ENCODE measurements at places on chromosomes 7 and 10.
A peak's percentile ranks its signal among the peaks of the same experiment; 100 is the strongest.

DNA sequence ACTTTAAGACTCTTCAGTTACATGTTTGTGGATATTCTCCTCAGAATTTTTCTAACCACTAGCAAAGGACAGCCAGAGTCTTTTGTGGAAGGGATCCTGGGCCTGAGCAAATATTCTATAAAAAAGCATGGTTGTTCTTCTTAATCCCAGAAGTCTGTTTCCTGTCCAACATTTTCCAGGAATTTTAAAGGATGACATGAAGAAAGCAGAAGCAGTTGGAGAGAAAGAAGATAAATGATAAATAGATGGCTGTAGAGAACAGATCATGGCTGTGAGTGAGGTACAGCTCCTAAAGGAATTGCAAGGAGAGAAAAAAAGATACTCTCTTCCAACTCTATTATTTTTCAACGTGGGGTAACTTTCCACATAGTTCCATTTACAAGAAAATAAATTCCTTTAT, 91.8 kb upstream of the STEAP4 start:
- no peak for DNase-seq

- no peak for DNase-seq
Measured at GRCh38 chr7:24968165-24968564, 11.8 kb downstream of the OSBPL3 start.

DNA sequence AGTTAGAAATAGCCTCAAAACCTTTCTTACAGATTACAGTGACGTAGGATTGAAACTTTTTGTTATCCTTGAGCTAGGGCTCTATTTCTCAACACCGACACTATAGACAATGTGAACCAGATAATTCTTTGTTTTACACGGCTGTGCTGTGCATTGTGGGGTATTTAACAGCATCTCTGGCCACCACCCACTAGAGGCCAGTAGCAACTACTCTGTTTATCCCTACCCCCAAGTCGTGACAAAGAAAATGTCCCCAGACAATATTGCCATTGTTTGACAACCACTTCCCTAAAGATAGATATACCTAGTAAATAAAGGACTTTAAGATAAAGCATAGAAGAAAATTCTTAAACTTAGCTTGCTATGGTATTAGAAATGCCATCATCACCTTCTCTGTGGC, 359.6 kb downstream of the ARL4A start:
- DNase-seq, result no peak

GRCh38 chr10:101968940-101969321, 87.0 kb downstream of the ARMH3 start:
- DNase-seq, result no peak

- no peak for DNase-seq
Measured at GRCh38 chr7:17832820-17833355, 107.4 kb downstream of the SNX13 start.

- DNase-seq, result peak; percentile 1
Measured at GRCh38 chr7:78594156-78594555, 795.6 kb downstream of the PHTF2 start.

DNA sequence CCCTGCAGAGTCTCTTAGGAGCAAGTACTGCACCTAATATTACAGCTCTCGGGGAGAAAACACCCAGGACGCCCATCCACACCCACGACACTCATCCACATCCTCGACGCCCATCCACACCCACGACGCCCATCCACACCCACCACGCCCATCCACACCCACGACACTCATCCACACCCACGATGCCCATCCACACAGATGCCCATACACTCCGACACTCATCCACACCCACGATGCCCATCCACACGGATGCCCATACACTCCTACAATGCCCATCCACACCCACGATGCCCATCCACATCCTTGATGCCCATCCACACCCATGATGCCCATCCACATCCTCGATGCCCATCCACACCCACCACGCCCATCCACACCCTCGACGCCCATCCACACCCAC, 503.1 kb downstream of the PTPRN2 start:
- no peak for DNase-seq

DNA sequence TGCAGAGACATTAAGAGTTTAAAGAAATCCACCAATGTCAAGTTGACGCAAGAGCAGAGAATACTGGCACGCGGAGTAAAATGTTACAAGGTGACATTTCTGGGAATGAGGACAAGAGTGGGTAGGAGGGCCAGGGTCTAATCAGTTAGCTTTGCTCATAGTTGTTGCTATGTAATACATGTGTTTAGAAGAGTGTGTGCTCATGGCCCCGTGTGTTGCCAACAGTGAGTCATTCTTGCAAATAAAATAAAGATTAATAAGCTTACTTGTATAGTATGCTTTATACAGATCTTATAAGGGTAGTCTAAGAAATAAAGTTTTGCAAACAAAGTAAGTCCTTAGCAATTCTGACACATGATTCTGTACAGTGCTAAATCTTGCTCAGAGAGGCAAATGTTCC, 64.5 kb downstream of the DNMBP start:
- DNase-seq, result peak; percentile 93

GRCh38 chr10:11750420-11750819, 8.2 kb downstream of the ECHDC3 start:
- DNase-seq, result no peak

- DNase-seq, result peak; percentile 54
Measured at GRCh38 chr7:80403686-80404241, 108.1 kb downstream of the GNAT3 start.

DNA sequence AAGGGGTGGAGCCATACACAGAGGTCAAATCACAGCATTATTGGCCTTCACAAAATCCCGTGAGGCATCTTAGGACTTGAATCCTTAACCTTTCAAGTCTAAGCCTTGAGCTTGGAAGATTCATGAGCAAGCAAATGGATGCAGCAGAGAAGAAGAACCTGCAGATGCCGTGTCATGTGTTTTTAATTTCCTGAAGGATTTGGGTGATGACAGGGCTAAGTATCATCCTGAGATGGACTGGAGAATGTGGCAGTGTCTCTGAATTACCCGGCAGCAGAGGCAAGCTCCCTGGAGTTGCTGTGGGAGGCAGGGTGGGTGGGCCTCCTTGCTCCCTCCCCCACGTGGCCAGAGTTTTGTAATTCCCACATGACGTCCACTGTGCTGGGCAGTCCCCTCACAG, 50.8 kb downstream of the GCC1 start:
- DNase-seq, result no peak

DNA sequence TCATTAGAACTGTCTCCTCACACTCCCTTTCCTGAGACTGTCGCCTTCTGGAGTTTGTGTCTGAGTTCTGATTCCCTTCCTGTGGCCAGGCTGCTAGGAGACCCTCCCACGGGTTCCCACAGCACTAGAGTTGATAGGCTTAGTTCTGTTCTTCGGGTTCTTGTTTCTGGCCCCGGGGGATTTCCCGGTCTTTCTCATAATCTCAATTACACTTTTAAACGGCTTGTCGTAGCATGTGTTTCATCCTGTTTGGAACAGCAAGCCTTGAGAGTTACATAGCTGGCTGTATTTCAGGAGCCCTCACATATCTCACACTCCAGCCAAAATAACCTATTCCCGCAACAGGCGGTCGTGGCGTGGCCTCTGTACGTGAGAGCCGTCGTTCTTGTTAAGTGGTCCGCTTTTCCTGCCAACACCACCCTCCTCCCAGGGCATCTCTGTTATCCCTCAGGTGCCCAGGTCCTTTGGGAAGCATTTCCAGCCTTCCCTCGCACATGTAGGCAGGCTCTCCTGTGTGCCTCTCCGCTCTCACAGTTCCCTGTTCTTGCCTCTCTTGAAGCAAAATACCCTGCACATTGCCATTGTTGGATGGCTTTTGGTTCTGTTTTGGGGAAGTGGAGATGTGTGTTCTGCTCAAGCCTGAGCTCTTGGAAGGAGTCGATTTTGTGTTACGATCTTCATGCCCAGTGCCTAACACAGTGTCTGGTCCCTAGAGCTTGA, 46.0 kb downstream of the CDC123 start:
- peak; percentile 55 for DNase-seq

DNA sequence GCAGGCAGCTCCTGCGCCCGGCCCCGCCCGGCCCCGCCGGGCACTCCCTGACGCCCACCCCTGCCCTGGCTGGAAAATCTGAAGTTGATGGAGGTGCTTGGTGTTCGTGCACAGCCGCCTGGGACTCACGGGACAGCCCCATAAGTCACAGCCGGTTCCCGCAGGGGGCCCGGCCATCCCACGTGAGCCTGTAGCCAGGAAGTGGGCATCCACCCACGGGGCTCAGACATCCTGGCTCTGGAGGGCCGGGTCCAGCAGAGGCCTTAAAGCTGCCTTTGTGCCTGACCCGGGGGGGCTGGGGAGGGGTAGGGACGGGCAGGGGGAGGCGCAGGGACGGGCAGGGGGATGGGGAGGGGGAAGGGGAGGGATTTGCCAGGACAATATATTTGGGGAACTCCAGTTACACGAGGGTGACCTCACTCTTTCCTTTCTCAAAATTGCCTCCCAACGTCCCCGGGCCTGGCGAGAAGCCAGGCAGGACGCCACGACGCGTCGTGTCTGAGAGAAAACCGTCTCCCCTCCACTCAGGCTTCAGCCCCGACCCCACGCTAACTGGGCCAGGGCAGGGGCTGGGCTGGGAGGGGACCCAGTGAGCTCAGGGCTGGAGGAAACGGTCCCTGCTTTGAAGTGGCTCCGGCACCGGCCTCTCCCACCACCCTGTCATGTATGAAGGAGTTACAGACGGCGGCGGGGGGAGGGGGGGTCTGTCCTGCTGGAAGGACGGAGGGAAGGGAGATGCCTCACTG, 82.1 kb upstream of the PDGFA start:
- DNase-seq, result peak; percentile 30

DNA sequence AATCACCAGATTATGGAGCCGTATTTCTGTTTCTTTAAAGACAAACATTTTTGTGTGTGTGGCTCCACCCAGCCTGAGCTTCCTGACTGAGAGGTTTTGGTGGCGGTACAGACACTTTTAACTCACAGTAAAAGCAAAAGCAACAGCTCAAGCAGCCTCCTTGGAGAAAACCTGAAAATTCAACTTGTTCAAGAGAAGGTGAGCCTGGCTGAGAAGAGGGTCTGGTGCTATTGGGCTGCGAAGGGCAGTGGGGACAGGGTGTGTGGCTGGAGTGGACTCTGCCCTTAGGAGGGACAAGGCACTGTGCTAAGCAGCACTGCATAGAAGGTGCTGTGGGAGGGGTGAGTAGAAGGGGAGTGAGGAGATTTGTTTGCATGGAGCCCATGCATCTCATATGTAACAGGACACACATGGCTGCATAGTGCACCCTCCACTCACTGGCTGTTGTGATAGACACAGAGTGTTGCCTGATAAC, at the start of gene GIMAP7:
Gene GIMAP7 (plus strand): TSS at position 125 of the 475 bp plus-strand sequence. CDS start 5,103 bp downstream, outside the sequence.
- DNase-seq, result no peak

GRCh38 chr10:89702121-89702480, 711 bp downstream of the KIF20B start:
- DNase-seq, result peak; percentile 12
